Panc1 (cell line): ENCODE measurements at places on chromosomes 1 and 21. TPM values are rescaled to one million over a fixed set of nuclear protein-coding genes. Genes with fewer than 3 reads are reported as not detected.

GRCh38 chr1:166865926-166866325 is 10.1 kb downstream of the TADA1 start:
- no peak overlapping the region for H3K27ac ChIP-seq
- H3K36me3 ChIP-seq = peaks cover 16% of the 10 kb centered on the region; the same call in 1 of the 2 replicates
- H3K27me3 ChIP-seq = no peaks in the 10 kb centered on the region
- H3K4me3 ChIP-seq = no peak overlapping the region

AQP10 gene
- not detected for total RNA-seq

DNA sequence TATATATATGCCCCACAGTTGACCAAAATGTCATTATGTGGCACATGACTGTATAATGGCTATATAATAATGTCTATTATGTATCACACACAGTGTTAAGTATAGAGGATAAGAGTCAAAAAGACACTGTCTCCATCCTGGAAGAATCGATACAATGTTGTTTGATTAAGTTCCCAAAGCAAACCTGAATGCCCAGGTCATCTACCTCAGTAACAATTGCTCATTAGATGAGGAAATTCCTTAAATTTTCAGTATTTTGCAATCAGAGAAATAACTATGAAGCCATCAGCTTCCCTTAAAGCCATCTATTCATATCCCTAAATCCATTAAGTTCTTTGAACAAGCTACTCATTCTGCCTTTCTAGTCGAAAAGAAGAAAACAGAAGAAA is 10.0 kb downstream of the FOXJ3 start:
- DNase-seq = no peak
- peaks cover 24% of the 10 kb centered on the region for H3K4me1 ChIP-seq
- H3K4me3 ChIP-seq = no peak overlapping the region
- H3K27ac ChIP-seq = no peak overlapping the region

- no peak overlapping the region for H3K4me3 ChIP-seq
- H3K4me1 ChIP-seq = no peaks in the 10 kb centered on the region
- DNase-seq = no peak
- H3K27ac ChIP-seq = no peak overlapping the region
Measured at GRCh38 chr1:174008269-174008668, 13.9 kb downstream of the RC3H1 start.

- no peak overlapping the region for H3K4me3 ChIP-seq
- H3K36me3 ChIP-seq = no peaks in the 10 kb centered on the region; the same call in 1 of the 2 replicates
- no peak overlapping the region for H3K27ac ChIP-seq
- no peaks in the 10 kb centered on the region for H3K27me3 ChIP-seq
Measured at GRCh38 chr1:117364240-117364639, 3.0 kb upstream of the MAN1A2 start.

CYP4Z1 gene
- total RNA-seq = not detected

GRCh38 chr21:34526618-34527290 is 14.7 kb upstream of the KCNE1 start:
- H3K36me3 ChIP-seq = no peaks in the 10 kb centered on the region
- peak overlapping the region; percentile 44 for H3K4me3 ChIP-seq
- H3K4me1 ChIP-seq = peaks cover 10% of the 10 kb centered on the region
- peak; percentile 90 for DNase-seq
- H3K27me3 ChIP-seq = no peaks in the 10 kb centered on the region

DNA sequence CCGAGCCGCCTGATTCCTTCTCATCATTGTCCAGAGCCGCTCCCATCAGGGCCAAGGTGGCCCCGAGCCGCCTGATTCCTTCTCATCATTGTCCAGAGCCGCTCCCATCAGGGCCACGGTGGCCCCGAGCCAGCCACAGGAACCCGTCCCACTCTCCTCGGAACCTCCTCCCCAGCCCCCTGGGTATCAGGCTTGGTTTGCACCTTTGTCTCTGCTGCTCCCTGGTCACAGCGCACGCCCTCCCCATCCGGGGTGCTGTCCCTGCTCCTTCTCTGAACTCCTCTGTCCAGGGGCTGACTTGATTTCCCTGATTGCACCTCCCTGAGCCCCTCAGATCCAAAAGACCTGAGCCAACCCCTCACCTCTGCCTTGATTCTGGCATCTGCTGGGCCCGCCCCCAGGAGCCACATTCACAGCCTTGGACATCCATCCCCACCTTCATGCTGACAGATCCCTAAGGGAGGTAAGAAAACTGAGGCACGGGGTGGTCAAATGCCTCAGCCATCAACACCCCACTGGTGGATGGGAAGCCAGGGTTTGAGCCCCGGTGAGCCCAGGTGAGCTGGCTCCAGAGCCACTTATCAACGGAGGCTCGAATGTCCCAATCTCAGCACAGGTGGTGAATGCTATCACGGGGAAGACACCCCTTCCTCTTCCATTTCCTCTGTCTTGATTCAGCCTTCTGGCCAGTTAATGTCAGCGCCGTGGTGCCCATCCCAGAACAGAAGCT is 25.6 kb upstream of the COL18A1 start:
- peaks cover 9% of the 10 kb centered on the region for H3K4me1 ChIP-seq
- no peaks in the 10 kb centered on the region for H3K36me3 ChIP-seq
- H3K27me3 ChIP-seq = no peaks in the 10 kb centered on the region
- DNase-seq = no peak
- no peak overlapping the region for H3K4me3 ChIP-seq
- H3K27ac ChIP-seq = no peak overlapping the region

GRCh38 chr1:206685334-206685768 is 646 bp downstream of the MAPKAPK2 start:
- H3K27ac ChIP-seq = peak overlapping the region; percentile 86
- no peaks in the 10 kb centered on the region; the same call in 1 of the 2 replicates for H3K36me3 ChIP-seq
- peaks cover 31% of the 10 kb centered on the region for H3K4me1 ChIP-seq
- peaks cover 13% of the 10 kb centered on the region for H3K27me3 ChIP-seq
- H3K4me3 ChIP-seq = peak overlapping the region; percentile 87
- no peak for DNase-seq

GBP4 gene
- total RNA-seq = 3.3 TPM

DNA sequence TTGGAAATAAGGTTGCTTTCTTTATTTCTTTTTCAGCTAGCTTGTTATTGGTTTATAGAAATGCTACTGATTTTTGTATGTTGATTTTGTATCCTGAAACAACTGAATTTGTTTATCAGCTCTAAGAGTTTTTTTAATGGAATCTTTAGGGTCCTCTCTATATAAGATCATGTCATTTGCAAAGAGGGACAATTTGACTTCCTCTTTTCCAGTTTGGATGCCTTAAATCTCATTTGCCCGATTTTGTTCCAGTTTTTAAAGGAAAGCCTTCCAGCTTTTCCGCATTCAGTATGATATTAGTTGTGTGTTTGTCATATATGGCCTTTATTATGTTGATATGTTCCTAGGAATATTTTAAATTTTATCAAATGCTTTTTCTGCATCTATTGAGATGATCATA is 31.7 kb downstream of the SLC35A3 start:
- no peak for DNase-seq
- H3K36me3 ChIP-seq = no peaks in the 10 kb centered on the region
- no peak overlapping the region for H3K27ac ChIP-seq
- no peaks in the 10 kb centered on the region for H3K4me1 ChIP-seq
- no peaks in the 10 kb centered on the region for H3K27me3 ChIP-seq

GRCh38 chr21:45996311-45997204 is 15.0 kb downstream of the COL6A1 start:
- peaks cover 10% of the 10 kb centered on the region for H3K4me1 ChIP-seq
- no peak overlapping the region for H3K4me3 ChIP-seq
- H3K36me3 ChIP-seq = no peaks in the 10 kb centered on the region
- H3K27me3 ChIP-seq = no peaks in the 10 kb centered on the region

GRCh38 chr1:237570530-237570929 is 320.2 kb downstream of the ZP4 start:
- no peak overlapping the region for H3K4me3 ChIP-seq
- DNase-seq = no peak
- no peaks in the 10 kb centered on the region for H3K36me3 ChIP-seq
- no peak overlapping the region for H3K27ac ChIP-seq

GRCh38 chr1:218850367-218850766 is 323.3 kb upstream of the LYPLAL1 start:
- no peaks in the 10 kb centered on the region; the same call in 1 of the 2 replicates for H3K4me1 ChIP-seq
- no peaks in the 10 kb centered on the region for H3K27me3 ChIP-seq
- H3K36me3 ChIP-seq = no peaks in the 10 kb centered on the region
- no peak overlapping the region for H3K4me3 ChIP-seq
- no peak for DNase-seq
- H3K27ac ChIP-seq = no peak overlapping the region

DNA sequence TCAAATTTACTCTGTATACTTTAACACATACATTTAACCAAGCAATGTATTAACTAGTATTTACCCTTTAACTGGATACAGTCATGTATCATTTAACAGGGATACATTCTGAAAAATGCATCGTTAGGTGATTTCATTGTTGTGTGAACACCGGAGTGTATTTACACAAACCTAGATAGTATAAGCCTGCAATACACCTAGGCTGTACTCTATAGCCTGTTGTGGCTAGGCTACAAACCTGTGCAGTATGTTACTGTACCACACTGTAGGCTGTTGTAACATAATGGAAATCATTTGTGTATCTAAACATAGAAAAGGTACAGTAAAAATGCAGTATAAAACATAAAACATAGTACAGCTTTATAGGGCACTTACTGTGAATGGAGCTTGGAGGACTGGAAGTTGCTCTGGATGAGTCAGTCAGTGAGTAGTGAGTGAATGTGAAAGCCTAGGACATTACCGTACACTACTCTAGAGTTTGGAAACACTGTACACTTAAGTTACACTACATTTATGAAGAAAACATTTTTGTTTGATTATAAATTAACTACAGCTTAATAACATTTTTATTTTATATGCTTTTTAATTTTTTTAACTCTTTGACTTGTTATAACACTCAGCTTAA is 21.3 kb downstream of the RGS4 start:
- H3K36me3 ChIP-seq = no peaks in the 10 kb centered on the region
- H3K27ac ChIP-seq = no peak overlapping the region
- H3K4me3 ChIP-seq = no peak overlapping the region
- DNase-seq = no peak
- H3K4me1 ChIP-seq = no peaks in the 10 kb centered on the region

GSTM5 gene
- total RNA-seq = not detected

DNA sequence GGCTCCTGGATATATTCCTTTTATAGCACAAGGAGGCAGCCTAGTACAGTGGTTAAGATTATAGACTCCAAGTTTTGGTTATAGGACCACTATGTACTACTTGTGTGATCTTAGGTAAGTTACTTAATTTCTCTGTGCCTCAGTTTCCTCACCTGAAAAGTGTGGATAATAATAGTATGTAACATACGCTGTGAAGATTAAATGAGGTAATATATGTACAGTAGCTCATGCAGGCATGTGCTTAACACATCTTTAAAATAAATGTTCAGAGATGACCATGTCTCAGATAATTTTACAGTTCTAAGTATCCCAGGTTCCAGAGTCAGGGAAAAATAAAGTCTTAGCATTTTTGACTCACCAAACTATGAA is 55.7 kb upstream of the TRABD2B start:
- no peaks in the 10 kb centered on the region for H3K36me3 ChIP-seq
- H3K27ac ChIP-seq = no peak overlapping the region
- no peaks in the 10 kb centered on the region for H3K27me3 ChIP-seq
- no peaks in the 10 kb centered on the region for H3K4me1 ChIP-seq

GRCh38 chr1:154840269-154841176 is 29.6 kb downstream of the KCNN3 start:
- no peak overlapping the region for H3K4me3 ChIP-seq
- H3K36me3 ChIP-seq = no peaks in the 10 kb centered on the region
- H3K4me1 ChIP-seq = no peaks in the 10 kb centered on the region
- H3K27ac ChIP-seq = no peak overlapping the region
- peaks cover 4% of the 10 kb centered on the region for H3K27me3 ChIP-seq

GRCh38 chr21:46455575-46456385 is 2.9 kb upstream of the DIP2A start:
- no peak for DNase-seq
- no peak overlapping the region for H3K4me3 ChIP-seq
- no peak overlapping the region for H3K27ac ChIP-seq
- H3K4me1 ChIP-seq = peaks cover 3% of the 10 kb centered on the region; the same call in 1 of the 2 replicates
- no peaks in the 10 kb centered on the region for H3K27me3 ChIP-seq

WASF2 gene
- 121 TPM for total RNA-seq

DNA sequence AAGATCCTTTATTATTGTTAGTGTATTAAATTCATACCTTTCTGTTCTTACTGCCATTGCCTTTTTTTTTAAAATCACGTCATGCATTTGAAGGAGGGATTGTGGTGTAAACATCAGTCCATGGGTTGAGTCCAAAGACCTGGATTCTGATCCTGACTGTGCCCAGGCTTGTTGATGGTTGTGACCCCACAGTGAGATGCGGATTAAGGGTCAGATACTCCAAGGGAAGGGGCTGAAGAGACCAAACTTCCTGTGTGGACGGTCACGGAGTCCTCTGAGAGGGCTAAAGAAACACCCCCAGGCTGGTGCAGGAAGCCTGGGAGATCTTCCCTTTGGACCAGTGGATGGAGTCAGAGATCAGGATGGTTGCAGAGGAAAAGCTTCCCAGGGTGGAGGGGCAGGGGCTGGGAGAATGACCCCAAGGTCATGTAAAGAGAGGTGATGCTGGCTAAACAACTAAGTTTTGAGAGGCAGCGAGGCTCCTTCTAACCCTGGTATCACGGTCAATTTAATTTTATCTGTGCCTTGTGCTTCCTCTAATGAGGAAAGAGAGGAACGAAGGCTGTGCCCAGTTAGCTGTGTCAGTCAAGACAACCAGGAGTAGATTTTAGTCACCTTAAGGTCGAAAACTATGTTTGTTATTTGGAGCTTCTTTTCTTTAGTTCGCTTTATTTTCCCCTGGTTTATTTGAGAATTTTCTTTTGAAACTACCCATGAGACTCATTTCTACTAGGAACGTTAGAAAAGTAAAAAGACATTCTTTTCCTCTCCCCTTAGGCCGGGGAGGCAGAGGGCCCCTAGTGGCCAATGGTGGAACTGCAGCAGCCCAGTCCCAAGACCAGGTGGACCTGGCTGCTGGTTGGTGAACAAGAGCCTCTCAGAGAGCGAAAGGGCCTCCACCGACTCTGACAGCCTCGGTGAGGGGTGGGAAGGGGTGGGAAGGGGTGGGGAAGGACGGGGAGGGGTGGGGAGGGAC is 8.7 kb upstream of the GPR161 start:
- H3K4me3 ChIP-seq = no peak overlapping the region
- no peak overlapping the region for H3K27ac ChIP-seq
- DNase-seq = peak; percentile 55
- H3K36me3 ChIP-seq = no peaks in the 10 kb centered on the region
- no peaks in the 10 kb centered on the region for H3K4me1 ChIP-seq

TNFRSF8 gene
- total RNA-seq = 0.13 TPM

DNA sequence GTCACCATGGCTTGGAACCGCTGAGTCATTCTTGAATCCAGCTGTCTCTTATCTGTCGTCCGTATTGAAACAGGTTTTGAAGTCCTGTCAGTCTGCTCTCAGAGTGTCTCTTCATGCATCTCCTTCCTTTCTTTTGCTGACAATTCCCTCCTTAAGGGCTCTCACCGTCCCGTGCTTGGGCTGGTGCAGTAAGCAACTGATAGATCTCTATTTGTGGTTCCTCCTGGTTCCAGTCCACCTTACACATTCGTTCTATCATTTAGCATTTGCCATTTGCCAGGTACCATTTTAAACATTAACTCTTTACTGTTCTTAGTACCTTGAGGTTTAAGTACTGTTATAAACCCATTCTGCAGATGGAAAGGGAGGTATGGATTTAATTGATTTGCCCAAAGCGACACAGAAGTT is 88.9 kb downstream of the DYRK1A start:
- H3K27ac ChIP-seq = no peak overlapping the region
- H3K4me1 ChIP-seq = peaks cover 44% of the 10 kb centered on the region
- no peaks in the 10 kb centered on the region; the same call in 1 of the 2 replicates for H3K36me3 ChIP-seq
- no peak for DNase-seq
- H3K4me3 ChIP-seq = no peak overlapping the region
- no peaks in the 10 kb centered on the region for H3K27me3 ChIP-seq
